ENCODE measurements at places on chromosomes 1 and 21. TPM values are rescaled to one million over a fixed set of nuclear protein-coding genes. Genes with fewer than 3 reads are reported as not detected.

GRCh38 chr21:27734146-27734545, 767.3 kb upstream of the ADAMTS5 start:
- no peak for DNase-seq
- H3K27me3 ChIP-seq: no peaks in the 10 kb centered on the region
- H3K36me3 ChIP-seq: peaks cover 3% of the 10 kb centered on the region
- H3K4me1 ChIP-seq: no peaks in the 10 kb centered on the region
- H3K27ac ChIP-seq: no peak overlapping the region

Gene KIRREL1
- total RNA-seq: 64.9 TPM

- H3K4me3 ChIP-seq: no peak overlapping the region
- no peaks in the 10 kb centered on the region for H3K27me3 ChIP-seq
- H3K36me3 ChIP-seq: peaks cover 10% of the 10 kb centered on the region
Measured at GRCh38 chr1:83027511-83027910, 971.4 kb downstream of the TTLL7 start.

DNA sequence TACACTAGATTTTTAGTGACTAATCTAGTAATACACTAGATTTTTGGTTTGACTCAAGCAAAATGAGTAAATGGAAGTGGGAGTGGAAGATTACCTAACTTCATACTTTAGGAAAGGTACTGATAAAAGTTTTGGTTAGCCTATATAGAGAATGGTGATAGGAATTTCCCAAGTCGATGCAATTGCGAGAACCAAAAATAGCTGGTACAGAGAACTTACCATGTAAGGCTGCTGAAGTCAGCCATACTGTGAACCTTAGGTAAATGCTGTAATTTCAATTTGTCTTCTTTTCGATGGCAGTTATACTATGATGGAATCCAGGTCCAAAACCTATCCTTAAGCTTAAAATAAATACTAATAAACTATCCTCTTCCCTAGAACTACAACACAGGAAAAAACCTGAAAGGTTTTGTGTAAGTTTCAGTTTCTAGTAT, 4.6 kb downstream of the PNRC2 start:
- H3K4me3 ChIP-seq: peak overlapping the region; percentile 53
- peaks cover 2% of the 10 kb centered on the region for H3K27me3 ChIP-seq
- no peak overlapping the region for H3K27ac ChIP-seq
- peaks cover 23% of the 10 kb centered on the region for H3K36me3 ChIP-seq
- no peak for DNase-seq

GRCh38 chr21:46474382-46474781, 15.7 kb downstream of the DIP2A start:
- H3K4me3 ChIP-seq: no peak overlapping the region
- no peaks in the 10 kb centered on the region for H3K27me3 ChIP-seq
- no peak for DNase-seq
